ENCODE measurements at places on chromosomes 13 and 19.

DNA sequence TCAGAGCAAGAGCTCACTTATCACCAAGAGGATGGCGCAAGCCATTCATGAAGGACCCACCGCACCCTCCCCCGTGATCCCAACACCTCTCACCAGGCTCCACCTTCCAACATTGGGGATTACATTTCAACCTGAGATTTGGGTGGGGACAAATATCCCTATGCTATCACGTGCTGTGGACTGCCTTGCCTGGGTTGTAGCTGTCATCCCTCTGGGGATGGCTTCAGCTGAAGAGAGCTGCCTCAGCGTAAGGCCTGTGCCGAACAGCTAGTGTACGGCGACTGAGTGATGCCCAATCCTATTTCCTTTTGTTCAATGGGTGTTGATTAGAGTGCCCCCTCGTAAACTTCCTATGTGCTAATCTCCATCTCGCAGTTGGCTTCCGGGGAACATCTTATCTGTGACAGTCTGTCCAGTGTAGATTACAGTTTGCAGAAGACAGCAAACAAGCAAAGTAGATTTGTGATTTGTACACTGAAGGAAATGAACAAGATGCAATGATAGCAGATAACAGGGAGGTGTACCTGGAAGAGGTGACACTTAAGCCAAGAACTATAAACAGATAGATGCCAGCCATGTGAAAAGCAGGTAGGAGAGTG, 11.8 kb upstream of the RCBTB1 start:
- no peak for DNase-seq

- DNase-seq, result peak; percentile 59
Observed at GRCh38 chr19:49896863-49897621, at the start of gene IL4I1. Gene IL4I1 (minus strand): TSS chr19:49896887. CDS start chr19:49896160, 727 bp downstream.

GRCh38 chr19:6663236-6664201, 6.4 kb downstream of the TNFSF14 start:
- DNase-seq, result peak; percentile 47

- DNase-seq, result no peak
Observed at GRCh38 chr13:95784161-95784899, 107.4 kb downstream of the DNAJC3 start.

DNA sequence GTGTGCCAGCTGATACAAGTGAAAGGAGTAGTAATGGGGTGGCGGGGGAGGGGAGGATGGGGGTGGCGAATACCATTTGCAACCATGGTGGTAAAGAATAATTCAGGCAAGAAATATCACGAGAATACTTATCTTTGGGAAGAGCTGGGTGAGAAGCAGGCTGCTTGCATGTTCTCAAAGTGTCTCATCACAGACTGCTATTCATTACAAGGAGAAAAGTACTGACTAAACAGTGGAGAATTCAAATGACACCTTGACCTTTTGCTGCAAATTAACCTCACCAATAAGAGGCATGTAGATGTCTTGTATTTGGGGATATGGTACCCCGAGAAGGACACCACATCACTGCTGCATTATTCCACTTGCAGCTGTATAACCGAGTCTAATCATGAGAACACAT, 585.7 kb upstream of the GPC6 start:
- no peak for DNase-seq

GRCh38 chr19:7515645-7516151, at the start of gene ZNF358:
Gene ZNF358 (plus strand): TSS chr19:7516103. CDS start chr19:7519243, 3,140 bp downstream.
- peak; percentile 51 for DNase-seq

DNA sequence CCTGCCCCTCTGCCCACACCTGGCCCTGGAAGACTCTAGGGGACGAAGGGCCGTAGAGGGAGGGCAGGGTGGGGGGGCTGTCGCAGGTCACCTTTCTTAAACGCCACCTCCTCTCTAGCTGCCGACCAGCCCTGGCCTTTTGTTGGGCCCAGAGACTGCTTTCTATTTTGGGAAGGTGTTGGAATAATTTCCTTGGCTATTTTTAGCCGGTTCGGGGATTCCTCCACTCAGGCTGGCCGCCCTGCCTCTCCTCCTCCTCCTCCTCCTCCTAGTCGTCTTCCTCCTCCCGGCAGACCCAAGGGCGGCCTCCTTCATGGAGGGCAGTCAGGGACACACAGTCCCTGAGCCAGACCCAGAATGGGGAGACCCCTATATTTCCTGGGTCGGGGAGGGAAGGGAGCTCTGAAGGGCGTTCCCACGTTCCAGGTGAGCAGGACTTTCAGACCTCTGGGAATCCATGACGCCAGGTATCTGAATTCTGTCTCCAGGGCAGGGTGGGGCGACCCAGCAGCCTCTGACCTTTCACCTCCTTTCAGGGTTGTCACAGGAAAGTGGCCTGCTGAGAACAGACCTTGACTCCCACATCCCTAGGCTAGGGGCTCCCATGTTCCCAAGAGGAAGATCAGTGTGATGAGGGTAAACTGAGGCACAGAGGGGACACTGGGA, 19.9 kb downstream of the GADD45B start:
- no peak for DNase-seq

DNA sequence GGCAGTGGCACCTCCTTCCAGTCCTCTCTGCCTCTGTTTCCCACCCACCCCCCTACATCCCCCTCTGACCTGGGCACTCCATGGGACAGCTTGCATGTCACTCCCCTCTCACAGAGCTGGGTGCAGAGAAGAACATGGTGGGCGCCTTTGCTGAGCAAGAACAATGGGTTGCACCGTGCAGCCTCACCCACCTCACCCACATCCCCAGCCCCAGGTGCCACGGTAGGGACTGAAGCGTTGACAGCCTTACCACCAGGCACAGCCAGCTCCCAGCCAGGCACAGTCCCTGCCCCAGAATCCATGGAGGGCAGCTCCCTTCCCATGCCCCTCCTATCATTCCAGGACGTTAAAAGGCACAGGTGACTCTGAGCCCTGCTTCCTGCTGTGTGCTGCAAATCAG, 93.1 kb upstream of the VSTM2B start:
- DNase-seq, result no peak

GRCh38 chr19:39449116-39449797, 3.9 kb downstream of the SUPT5H start:
- no peak for DNase-seq

- no peak for DNase-seq
Observed at GRCh38 chr13:28318496-28318895, 176.4 kb downstream of the FLT1 start.

- DNase-seq, result no peak
Observed at GRCh38 chr13:50732712-50733111, 110.8 kb downstream of the DLEU7 start.

- DNase-seq, result no peak
Observed at GRCh38 chr13:70835371-70835770, 727.1 kb upstream of the KLHL1 start.

GRCh38 chr19:4083677-4084546, 17.2 kb upstream of the ZBTB7A start:
- no peak for DNase-seq

GRCh38 chr13:24276861-24277260, 32.5 kb upstream of the C1QTNF9 start:
- DNase-seq, result no peak

DNA sequence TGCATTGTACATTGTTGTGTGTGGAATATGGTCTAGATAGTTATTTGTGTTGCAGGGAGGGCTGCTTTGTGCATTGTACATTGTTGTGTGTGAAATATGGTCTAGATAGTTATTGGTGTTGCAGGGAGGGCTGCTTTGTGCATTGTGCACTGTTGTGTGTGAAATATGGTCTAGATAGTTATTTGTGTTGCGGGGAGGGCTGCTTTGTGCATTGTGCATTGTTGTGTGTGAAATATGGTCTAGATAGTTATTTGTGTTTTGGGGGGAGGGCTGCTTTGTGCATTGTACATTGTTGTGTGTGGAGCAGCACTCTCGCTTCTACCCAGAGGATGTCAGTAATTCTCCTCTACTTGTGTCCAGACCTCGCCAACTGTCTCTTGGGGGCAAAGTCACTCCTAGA, 36.3 kb upstream of the ZNF835 start:
- no peak for DNase-seq

GRCh38 chr19:11168568-11168967, 13.0 kb upstream of the SPC24 start:
- no peak for DNase-seq

- DNase-seq, result no peak
Observed at GRCh38 chr19:18225355-18225701, 910 bp downstream of the PDE4C start.

DNA sequence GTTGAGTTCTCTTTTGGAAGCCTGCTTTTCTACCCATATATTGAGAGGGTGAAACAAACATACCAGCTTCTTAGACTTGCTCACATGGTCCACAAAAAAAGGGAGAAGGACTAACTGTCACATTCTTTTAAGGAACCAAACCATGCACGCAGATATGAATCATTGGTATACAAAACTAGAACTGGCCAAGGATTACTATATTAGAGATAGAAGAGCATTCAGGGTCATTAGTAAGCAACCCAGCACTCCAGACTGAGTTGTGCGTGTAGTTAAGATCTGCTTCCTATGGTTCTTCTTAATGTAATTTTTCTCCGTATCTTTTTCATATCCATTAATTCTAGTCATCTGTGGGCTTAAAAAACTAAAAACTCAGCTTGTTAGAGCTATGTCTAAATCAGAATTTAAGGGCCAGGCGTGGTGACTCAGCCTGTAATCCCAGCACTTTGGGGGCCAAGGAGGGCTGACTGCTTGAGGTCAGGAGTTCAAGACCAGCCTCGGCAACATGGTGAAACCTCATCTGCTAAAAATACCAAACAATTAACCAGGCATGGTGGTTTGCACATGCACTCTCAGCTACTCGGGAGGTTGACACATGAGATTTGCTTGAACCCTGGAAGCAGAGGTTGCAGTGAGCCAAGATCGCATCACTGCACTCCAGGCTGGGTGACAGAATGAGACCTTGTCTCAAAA, 19.6 kb downstream of the ALG5 start:
- DNase-seq, result no peak
